ENCODE measurements at places on chromosomes 2 and 18.

- DNase-seq: no peak
Measured at GRCh38 chr2:160387558-160388262, 105.9 kb downstream of the RBMS1 start.

DNA sequence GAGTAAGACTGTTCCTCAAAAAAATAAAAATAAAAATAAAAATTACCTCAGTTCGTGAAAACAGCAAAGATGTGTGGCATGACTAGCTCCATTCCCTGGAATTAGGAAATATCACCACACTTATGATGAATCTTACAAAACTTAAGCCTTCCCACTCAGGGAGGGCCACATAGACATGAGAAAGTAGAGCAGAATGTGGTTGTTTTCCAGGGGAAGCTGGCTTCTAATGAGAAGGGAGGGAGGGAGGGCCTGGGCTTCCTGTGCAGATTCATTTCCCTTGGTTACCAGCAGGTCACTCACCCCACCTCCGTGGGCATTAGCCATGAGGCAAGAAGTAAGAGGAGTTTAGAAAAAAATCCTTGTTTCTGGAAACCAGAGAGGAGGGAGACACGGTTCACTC, 95.9 kb upstream of the RMDN2 start:
- DNase-seq: no peak

DNA sequence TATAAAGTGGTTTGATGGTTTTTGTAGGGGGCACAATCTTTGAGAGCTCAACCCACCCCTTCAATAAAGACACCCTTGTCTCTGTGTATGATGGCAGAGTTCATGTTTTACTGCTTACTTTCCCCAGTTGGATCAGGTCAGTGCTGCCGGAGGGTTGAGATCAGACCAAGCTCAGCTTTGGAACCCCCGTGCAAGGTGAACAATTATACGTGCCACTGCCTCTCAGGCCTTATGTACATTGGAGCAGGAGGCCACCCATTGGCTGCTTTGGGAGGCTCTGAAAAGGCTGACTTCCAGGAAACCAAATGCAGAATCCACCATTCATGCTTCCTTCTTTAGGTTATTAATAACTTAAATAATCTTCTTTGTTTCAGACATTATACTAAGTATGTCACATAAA, 103.4 kb upstream of the EPAS1 start:
- DNase-seq: no peak

GRCh38 chr2:238425505-238425978, 1.2 kb upstream of the ASB1 start:
- DNase-seq: no peak

GRCh38 chr2:148524519-148524919, 120.0 kb upstream of the EPC2 start:
- DNase-seq: no peak

DNA sequence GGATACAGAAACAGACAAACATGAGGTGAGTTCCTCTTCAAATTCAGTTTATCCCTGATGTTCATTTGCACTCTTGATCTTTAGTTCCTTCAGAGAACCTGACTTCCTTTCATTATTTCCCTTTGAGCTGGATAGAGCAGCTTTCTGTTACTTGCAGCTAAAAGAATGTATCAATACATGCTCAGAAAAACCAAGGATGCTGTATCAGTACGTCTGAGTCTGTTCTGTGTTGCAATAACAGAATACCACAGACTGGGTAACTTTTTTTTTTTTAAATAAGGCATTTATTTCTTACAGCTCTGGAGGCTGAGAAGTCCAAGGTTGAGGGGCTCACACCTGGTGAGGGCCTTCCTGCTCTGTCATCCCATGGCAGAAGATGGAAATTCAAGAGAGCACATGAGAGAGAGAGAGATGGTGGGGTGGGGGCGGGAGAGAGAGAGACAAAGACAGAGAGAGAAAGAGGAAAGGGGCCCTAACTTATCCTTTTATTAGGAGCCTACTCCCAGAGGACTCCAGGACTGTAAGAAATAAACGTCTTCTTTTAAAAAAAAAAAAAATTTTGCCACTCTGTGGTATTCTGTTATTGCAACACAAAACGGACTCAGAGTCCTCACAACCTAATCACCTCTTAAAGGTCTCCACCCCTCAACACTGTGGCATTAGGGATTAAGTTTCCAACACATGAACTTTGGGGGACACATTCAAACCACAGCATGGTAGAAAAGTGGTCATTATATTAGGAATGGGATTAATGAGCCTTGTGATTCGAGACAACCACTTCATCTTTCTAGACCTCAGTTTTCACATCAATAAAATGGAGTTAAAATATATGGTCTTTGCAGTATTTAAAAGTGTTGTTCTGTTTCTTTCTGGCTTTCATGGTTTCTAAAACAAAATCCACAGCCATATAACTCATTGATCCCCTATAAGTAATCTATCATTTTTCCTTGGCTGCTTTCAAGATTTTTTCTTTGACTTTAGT, 18.4 kb upstream of the SELENOI start:
- DNase-seq: no peak

DNA sequence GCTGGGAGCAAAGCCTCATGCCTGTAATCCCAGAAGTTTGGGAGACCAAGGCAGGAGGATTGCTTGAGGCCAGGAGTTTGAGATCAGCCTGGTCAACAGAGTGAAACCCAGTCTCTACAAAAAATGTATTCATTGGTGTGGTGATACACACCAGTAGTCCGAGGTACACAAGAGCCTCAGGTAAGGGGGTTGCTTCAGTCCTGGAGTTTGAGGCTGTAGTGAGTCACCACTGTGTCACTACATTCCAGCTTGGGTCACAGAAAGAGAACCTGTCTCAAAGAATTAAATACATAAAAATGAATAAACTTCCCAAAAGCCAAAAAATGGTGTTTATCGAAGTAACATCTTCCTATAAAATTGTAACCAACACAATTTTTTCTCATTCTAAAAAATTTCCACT, 568.1 kb upstream of the LINC00305 start:
- no peak for DNase-seq

DNA sequence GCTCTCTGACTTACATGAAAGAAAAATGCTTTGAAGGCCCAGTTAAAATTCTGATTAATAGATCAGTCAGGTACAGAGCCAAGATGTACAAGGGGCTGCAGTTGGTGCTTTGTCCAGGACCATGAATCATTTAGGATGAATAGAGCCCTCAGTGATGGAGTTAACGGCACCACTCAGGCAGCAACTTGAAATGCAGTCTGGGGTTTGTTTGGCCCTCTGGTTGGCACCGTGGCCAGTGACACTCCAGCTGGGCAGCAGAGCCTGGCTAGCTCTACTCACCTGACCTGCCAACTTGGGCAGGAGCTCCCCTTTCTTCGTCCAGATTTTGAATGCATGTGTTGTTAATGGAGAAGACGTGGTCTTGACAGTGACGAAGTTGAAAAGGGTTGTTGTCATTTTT, 493.0 kb upstream of the ACVR2A start:
- no peak for DNase-seq

DNA sequence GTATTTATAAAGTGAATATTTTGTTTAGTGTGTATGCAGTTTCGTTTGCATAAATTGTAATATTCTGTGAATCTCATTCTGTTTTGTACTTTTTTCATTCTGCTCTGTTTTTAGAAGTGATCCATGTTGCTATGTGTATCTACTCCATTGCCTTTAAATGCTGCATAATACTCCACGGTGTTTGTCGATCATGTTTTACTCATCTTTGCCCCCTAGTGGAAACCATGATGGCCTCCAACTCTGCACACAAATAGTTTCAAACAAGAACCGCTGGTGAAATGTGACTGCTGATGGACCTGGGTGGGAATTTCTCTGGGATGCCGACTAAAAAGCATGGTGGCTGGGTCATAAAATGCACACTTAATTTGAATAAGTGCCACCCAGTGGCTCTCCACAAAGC, 32.0 kb upstream of the SKOR2 start:
- DNase-seq: no peak

GRCh38 chr2:215386566-215386965, 49.3 kb downstream of the FN1 start:
- no peak for DNase-seq

GRCh38 chr2:216695401-216695821, at the start of gene IGFBP5:
Gene IGFBP5 (minus strand): TSS chr2:216695549. CDS start chr2:216694775, 774 bp downstream.
- no peak for DNase-seq
